ENCODE measurements at places on chromosomes 7 and 10.

DNA sequence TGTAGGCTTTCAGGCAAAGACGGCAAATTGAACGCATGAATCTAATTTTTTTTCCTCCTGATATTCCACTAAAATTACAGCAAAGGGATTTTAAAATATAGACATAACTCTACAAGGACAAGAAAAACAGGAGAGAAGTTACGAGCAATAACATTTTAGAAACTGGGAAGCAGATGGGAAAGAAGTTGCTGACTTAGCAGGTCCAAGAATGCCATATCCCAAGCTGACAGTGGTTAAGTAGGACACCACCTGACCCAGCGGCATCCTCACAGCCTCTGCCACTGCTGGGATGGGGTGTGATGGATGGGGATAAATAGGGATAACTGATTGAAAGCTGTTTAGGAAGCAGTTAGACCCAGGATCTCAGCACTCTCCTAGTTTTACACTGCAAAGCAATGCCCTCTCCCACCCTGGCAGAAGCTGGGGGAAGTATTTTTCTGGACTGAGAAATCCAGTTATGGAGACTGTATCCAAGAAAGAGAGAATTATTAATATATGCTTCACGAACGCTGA lies 99.3 kb upstream of the LEP start:
- DNase-seq = no peak

- no peak for DNase-seq
These were observed 39.4 kb downstream of the KCTD7 start for GRCh38 chr7:66668112-66668511.

DNA sequence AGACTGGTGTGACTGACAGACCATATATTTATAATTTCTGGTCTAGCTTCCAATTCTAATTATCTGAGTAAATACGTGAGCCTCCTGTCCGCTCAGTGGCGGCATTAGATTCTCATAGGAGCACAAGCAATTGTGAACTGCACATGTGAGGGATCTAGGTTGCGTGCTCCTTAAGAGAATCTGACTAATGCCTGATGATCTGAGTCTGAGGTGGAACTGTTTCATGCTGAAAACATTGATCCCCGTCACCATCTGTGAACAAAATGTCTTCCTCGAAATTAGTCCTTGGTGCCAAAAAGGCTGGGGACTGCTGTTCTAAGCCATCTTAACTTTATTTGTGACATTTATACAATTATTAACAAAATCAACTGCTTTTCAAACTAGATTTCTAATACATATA lies 164.7 kb upstream of the MEOX2 start:
- no peak for DNase-seq

GRCh38 chr10:98444314-98445006 lies 2.3 kb downstream of the HPS1 start:
- DNase-seq = no peak

DNA sequence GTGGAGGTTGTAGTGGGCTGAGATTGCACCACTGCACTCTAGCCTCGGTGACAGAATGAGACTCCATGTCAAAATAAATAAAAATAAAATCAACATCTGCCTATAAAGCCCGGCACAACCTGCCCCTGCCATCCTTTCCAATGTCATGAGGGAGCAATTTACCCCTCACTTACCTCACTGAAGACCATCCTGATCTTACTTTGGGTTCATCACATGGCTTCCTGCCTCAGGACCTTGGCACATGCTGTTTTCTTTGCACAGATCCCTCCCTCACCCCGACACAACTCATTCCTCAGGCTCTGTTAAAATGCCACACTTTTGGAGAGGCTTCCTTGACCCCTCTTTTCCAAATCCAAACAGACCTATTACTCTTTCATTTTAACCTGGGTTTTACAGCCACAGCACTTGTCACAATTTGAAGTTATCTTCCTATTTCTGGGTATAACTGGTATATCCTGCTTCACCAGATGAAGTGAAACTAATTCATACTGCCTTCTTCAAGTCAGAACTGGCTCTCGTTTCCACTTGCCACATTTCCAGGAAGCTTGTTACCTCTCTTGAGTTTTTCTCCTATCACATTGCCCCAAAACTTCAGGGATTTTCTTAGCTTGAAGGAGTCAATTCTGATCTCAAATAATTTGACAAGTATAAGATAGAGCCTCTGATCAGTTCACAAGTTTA lies 69.3 kb upstream of the PARD3 start:
- no peak for DNase-seq

GRCh38 chr7:31934551-31934950 lies 135.7 kb downstream of the PDE1C start:
- no peak for DNase-seq

DNA sequence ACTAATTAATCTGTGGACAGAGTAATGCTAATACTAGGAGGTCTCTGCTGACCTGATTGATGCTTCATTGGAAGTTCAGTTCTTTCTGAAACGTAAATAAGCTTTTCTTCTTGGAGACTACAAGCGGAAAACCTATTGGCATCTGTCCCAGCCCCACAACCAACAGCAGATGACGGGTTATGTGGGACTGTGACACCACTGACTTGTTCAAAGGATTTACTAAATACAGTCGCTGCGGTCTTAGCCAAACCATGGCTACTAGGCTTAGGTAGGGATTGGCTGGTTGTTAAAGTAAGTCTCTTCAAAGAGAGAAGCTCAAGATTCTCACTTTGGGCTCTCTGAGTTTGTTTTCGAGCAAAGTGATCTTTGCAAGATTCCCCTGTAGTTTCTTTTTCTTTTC lies 68.3 kb downstream of the HYCC1 start:
- DNase-seq = no peak

- no peak for DNase-seq
These were observed 130.1 kb upstream of the MALRD1 start for GRCh38 chr10:18918532-18918931.

DNA sequence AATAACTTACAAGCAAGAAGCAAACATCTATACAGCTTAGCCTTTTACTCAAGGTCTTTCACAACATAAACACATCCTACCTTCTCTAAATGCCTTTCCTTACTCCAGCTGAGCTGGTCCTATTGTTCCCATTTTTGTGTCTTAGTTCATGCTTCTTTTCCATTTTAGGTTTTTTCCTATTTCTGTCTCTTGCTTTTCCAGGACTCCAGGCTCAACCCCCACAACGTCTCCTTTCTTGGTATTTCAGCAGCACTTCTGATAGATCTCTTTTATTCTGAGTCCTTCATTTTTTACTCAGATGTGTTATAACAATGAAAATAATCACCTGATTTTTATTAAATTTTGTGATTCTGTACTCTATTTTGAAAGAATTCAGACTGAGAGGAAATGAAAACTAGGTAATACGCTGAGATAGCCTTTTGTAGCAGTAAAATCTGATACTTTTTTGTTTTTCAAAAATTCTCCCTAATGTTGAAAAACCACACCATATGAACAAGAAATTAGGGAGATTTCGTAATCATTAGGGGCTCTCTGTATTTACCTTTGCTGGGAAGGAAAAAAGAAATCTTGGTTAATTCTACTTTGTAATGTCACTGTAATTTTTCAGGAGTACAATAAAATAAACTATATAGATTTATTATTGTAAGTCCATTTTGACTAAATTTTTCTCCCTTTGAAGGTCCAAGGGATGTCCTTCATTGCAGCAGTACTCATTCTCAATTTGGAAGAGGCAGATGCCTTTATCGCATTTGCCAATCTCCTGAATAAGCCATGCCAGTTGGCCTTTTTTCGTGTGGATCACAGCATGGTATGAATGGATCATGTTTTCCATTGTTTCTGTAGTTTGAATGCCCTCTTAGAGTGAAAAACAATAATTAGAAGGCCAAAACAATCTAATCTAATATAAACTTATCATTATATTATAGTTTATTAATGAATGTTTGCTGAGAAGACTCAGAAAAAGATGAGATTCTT lies 24.0 kb upstream of the HELLS start:
- DNase-seq = no peak

DNA sequence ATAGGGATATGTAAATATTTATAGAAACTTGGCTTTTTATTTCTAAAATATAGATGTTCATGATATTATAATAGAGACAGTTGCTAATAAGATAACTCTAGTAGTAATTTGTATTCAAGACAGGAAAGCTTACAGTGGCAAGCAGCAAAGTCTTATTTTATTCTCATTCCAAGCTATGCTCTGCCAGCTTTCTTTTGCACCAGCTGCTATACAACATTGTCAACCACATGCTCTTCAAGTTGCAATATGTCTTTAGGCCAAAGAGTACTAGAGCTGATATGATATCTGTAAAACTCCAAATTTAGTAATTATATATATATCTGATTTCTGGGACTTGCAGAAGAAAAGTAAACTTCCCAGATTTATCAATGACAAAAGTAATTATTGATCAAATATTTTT lies 350.1 kb downstream of the HGF start:
- DNase-seq = no peak

DNA sequence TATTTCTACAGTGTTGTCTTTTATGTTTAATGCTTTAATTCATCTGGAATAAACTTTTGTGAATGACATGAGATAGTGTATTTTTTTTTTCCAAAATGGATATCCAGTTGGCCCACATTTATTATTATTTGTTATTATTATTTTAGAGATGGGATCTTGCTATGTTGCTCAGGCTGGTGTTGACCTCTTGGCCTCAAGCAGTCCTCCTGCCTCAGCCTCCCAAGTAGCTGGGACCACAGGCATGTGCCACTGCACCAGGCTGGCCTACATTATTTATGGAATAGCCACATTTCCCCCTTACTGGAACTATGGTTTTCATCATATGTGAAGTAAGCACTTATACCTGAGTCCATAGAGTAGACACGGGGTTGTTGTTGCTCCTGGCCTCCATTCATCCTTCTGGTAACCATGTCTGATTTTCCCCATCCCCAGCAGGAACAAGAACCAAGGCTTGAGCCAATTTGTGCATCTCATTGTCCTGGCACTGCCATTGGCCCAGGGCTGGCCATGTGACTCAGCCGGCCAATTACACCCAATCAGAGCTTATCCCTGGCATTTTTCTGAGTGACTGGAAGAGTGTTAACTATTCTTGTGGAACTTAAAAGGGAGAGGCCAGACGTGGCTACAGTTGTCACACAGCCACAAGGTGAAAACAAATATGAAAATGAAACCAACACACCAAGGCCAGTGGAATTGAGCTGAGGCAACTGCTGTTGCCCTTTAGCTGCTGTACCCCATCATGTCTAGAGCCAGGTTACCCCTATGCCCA lies 23.1 kb downstream of the PRF1 start:
- DNase-seq = no peak

GRCh38 chr10:60576130-60577069 lies 186.7 kb upstream of the ANK3 start:
- DNase-seq = no peak

DNA sequence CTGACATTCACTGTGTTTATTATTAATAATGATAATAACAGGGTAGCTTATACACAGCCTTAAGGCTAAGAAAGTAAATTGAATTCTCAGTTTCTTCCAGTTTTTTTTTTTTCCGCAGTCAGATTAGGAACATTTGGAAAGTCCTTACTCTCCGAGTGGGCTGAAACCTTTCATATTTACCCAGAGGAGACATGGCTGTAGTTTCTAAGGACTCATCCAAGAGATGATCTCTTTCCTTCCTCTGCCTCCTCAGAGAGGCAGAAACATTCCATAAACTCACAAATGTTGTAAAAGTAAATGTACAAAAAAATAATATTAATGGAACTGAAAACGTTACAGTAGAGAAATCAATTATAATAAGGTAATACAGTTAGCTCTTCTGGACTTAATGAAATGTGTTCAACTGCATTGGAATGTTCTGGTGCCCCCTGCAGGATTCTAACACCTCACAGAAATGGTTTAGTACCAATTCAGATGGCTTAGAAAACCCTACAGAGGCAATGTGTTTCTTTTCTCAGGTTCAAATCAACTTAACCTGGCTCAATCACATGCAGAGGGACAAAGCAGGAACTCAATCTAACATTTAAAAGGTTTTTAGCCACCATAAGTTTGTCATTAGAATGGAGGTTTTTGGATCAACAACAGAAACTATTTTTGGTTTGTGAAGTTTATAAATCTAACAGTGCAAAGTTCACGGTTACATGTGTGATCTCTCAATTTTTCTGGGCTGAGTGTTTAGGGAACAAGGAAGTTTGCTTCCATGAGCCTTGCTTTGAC lies 71.7 kb downstream of the ICA1 start:
- DNase-seq = peak; percentile 74

- peak; percentile 89 for DNase-seq
These were observed at the start of the genes CPEB3 and MARCHF5 for GRCh38 chr10:92290837-92291615. TSS of gene CPEB3 (minus strand) at chr10:92291078. CDS start at chr10:92240350, 50,728 bp downstream. TSS of gene MARCHF5 (plus strand) at chr10:92291167. CDS start at chr10:92291495, 328 bp downstream.

DNA sequence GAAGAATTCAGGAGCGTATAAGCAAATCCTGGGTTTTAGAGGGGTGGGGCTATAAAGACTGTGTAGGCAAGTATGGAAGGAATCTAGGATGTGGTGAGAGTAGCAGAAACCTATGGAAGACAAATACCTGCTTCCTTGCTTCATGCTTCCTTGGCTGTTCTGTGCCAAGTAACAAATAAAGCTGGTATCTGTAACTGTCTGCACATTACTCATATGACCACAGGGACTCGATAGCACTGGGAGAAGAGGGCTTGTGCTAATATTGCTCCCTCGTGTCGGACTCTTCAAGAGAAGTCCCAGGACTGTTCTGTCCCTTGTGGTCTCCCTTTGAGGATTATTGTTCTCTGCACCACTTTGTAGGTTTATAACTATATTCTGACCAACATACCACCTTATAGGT lies 11.5 kb upstream of the GIMAP7 start:
- no peak for DNase-seq

DNA sequence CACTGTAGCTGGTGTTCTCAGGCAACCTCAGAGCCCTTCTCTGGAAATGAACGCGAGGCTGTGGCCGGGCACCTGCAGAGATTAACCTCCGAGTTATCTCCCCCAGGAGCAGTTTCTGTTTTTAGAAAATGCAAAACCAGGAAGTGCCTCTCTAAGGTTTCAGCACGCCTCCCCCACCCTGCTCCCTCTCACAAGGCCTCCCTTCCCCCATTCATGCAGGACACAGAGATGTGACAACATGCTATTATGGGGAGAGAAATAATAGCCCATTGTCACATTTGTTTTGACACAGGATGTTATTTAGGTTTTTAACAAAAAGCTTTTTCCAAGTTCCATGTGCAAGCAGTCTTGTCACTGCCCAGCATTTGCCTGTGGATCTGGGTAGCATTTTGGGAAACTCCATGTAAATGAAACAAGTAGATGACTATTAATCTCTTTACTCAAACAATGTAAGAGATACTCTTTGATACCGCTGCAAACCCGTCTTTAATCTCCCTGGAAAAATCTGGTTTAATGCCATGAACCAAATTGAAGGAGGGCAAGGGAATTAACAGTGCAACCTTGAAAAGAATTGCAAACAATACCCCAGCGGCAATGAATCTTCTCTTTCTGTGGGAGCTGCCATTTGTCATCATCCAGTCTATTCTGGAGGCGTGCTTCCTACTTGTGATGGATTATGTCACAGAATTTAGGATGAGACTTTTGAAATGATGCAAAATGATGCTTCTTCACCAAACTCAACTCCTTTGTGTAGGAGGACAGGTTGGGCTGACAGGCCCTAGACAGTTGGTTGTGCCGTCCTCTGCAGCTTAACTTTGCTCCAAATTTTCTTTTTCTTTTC lies 86.5 kb upstream of the NMT2 start:
- no peak for DNase-seq
